ENCODE measurements at places on chromosomes 1 and 21.

DNA sequence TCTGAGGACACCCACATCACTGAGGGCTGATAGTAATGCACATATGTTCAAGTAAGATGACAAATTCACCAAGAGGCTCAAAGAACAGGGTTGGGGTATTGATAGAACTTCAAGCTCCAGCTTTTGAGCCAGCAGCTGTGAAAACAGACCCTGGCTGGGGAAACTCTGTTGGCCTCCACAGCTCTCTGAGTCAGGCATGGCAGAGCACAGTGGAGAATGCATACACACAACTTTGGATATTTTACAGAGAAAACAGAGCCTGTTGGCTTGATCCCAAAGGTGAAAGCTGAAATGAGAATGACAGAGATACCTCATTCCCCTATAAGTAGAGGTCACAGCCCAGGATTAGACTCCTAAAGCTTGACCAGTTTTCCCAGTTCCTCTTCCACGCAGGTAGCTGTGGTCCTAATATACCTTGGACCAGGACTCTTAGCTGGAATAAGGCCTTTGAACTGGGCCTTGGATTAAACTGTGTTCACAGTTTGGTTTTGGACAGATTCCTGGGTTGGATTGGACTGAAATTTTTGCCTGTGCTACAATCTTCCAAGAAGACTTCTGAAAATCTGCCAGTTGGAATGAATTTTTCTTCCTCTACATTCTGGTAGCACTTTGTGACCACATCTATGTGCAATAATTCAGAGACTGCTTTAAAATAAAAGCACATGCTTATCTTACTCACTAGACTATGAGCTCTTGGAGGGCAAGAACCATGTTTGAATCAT lies 101.6 kb upstream of the HMGB4 start:
- DNase-seq = no peak

DNA sequence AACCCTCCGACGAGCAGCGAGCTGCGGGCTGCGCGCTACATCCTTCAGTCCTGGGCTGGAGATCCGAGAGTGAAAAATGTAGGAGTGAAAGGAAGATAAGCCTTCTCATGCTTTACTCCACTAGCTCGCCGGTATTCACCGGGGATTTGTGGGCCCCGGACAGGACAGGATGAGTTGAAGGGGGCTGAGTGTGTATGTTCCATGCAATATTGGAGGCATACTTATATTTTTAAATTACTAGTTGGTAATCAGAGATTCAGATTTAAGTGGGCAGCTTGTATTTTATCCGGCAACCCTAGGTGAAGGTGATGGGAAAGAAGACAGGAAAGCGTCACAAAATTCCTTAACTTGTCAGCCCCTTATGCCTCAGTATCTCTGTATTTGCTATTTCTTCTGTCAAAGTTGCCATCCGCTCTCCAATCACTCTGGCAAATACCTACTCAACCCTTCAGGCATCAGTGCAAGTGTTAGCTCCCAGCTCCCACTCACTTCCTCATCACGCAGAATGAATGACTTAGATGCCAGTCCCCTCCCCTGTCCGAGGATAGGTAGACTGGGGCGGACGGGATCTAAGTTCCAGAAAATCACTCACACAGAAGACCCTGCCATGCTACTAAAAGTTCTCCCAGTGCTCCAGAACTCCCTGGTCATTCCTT lies 503 bp upstream of the PIGM start:
- DNase-seq = peak; percentile 5

- DNase-seq = no peak
These were observed 83.2 kb upstream of the USP24 start for GRCh38 chr1:55298167-55298894.

DNA sequence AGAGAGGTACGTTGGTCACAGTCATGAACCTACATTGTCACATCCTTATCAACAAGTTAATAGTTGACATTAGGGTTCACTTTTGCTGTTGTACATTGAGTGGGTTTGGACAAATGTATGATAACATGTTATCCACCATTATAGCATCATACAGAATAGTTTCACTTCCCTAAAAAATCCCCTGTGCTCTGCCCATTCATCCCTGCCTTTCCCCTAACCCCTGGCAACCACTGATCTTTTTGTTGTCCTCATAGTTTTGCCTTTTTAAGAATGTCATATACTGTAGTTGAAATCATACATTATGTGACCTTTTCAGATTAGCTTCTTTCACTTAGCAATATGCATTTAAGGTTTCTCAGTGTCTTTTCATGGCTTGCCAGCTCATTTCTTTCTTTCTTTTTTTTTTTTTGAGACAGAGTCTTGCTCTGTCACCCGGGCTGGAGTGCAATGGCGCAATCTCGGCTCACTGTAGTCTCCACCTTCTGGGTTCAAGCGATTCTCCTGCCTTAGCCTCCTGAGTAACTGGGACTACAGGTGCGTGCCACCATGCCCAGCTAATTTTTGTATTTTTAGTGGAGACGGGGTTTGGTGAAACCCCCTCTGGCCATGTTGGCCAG lies 50.6 kb downstream of the UCK2 start:
- no peak for DNase-seq

DNA sequence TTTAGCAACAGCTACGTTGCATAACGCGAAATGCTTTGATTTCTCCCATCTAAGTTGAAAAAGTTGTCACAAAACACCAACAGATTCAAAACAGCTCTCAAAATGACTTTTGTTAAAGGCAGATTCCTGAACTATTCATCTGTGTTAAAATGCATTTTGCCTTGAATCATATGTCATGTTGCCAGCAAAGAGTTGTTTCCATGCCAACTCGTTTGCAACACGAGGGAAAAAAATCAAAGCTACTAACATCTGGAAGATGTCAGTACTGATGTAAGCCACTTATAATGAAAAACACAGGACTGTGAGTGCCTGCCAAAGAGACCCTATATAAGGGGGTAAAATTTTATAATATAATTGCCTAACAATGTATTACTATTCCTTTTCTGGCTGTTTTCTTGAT lies 182.7 kb upstream of the PTBP2 start:
- peak; percentile 97 for DNase-seq

DNA sequence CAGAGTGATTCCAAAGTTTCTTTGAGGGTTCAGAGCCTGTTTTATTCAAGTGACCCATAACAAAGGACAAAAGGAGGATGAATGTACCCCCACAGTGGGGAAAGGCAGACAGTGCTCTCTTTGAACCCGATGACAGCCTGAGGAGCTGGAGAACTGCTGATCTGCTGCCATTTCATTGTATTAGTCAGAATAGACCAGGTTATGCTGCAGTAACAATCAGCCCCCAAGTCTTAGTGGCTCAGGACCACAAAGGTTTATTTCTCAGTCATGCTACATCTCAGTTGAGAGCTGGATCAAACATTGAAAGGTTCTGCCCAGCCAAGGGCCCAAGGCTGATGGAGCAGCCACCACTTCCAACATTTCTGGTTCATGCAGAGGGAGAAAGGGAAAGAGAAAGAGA lies 88.9 kb downstream of the HUNK start:
- no peak for DNase-seq

DNA sequence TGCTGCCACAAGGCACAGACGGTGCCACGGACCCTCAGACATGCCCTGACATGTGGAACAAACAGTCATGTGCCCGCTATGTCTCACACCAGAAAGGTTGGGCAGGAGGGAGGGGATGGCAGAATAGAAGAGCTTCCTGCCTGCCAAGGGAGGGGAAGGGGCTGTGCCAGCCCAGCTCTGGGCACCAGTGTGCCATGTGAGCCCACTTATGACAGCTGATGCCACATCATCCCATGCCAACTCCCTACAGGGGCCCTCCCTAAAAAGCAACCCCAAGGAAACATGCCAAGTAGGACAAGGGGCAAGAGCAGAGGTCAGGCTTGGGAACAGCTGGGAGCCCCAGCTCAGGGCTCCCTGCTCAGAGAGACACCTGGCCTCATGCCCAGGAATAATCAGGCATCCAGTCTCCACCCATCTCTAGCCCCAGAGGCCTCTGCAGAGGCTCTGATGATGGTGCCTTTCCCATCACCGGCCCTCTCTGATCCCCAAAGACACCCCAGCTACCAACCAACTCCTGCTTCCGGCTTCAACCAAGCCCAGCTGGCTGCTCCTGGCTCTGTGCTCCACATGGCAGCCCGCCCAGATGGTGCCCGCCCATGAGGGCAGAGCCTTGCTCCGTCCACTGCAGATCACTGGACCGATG lies 10.3 kb downstream of the ADGRB2 start:
- peak; percentile 80 for DNase-seq

GRCh38 chr21:25412100-25412499 lies 195.2 kb downstream of the MRPL39 start:
- no peak for DNase-seq

DNA sequence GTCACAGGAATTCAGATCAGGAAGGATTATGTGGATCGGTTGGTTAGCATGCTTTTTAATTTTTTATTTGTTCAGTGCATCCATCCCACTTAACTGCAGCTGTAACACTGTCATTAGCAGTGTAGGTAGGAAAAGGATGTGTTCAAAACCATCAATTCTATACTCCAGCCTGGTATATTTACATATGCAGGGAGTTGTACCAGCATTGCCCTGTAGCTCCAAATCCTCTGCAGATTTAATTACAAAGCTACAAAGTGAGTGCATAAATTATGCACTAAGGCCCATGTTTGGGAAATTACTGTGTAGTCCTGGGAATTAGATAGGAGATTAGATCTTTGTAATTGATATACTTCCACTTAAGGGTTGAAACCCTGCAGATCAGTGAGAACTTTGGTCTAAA lies 15.9 kb upstream of the OSBPL9 start:
- no peak for DNase-seq

GRCh38 chr1:42279055-42279454 lies 56.0 kb downstream of the FOXJ3 start:
- DNase-seq = no peak

DNA sequence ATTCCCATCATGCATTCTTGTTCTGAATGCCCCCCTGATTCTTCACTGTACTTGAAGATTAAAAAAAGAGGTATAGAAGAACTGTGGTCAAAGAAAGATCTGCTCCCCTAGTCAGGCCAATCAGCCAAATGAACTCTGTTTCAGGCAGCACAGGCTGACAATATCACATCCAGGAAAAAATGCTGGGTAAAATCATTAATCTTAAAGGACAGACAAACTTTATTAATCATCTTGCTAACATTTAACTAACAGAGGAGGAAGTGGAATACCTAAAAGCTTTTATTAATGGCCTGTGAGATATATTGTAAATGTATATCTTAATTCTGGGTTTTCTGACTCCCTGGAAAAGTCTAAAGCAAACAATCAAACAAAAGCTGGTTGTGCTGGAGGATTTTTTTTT lies 660.5 kb upstream of the PRMT6 start:
- DNase-seq = no peak

GRCh38 chr1:181777812-181778211 lies 283.7 kb downstream of the ZNF648 start:
- no peak for DNase-seq

DNA sequence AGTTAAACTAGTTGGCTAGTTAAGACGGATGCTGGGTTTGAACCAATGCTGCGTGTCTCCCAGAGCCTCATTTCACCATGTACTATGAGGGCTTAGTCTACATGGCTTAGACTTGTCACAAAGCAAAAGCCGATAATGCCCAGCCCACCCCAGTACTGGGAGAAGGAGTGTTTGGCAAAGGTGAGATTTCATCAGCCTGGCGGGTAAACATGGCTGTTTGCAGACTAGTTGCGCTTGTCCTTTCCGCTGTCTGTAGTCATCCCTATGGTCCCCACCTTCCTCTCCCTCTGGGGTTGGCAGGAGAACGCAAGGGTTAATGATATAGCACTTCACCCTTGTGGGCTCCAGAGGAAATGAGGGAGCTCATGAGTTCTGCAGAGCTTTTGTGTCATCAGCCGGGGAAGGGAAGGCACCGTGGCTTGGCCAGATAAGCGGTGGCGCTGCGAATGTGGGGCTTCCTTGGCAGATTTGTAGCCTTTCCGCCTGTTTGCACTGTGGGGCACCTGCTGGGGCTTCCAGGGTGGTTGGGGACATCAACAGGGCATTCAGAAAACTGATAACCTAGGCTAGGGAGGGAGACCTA lies 29.2 kb downstream of the SOX13 start:
- DNase-seq = no peak

DNA sequence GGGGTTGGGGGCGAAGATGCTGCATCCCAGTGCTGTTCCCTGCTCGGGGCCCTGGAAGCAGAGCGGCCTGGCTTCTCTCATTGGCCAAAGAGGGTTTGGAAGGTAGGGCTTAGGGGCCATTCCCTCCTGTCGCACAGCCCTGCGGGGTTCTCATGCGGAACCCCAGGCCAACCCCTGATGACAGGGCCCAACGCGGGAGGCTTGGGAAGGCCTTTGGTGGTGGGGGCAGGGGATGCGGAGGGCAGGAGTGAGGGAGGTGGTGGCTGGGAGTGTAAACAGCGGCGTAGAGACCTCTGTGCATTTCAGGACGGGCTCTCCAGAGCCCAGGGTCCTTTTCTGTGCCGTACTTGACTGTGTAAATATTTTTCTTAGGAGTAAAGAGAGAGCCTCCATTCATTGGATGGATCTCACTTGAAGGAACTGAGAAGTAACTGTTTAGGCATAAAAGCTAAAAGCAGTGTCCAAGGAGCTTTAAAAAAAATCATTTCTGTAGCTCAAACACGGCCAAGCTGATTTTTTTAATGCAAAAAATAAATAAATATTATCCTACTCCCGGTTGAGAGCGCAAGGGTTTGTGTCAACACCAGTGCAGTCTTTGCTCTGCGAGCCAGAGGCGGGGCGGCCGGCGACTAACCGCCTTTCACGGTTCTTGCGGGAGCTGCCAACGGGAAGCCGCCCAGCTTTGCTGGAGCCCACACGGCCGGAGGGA lies 169.1 kb downstream of the PRDM16 start:
- DNase-seq = no peak

- no peak for DNase-seq
These were observed 144.5 kb downstream of the SEC16B start for GRCh38 chr1:177825276-177825901.

- DNase-seq = no peak
These were observed 18.9 kb downstream of the UBE4B start for GRCh38 chr1:10051656-10052055.

All from umbilical cord (tissue), 2 donors.